ENCODE measurements at places on chromosomes 6 and 20.

GRCh38 chr6:145808239-145808638 is 6.4 kb downstream of the FBXO30 start:
- DNase-seq = no peak

- DNase-seq = no peak
Observed at GRCh38 chr6:161908872-161909271, 635.0 kb upstream of the AGPAT4 start.

GRCh38 chr20:55173601-55174000 is 698.2 kb downstream of the DOK5 start:
- DNase-seq = no peak

- no peak for DNase-seq
Observed at GRCh38 chr6:132045877-132046276, 94.7 kb upstream of the CCN2 start.

GRCh38 chr20:16930656-16931055 is 182.5 kb downstream of the OTOR start:
- DNase-seq = no peak

DNA sequence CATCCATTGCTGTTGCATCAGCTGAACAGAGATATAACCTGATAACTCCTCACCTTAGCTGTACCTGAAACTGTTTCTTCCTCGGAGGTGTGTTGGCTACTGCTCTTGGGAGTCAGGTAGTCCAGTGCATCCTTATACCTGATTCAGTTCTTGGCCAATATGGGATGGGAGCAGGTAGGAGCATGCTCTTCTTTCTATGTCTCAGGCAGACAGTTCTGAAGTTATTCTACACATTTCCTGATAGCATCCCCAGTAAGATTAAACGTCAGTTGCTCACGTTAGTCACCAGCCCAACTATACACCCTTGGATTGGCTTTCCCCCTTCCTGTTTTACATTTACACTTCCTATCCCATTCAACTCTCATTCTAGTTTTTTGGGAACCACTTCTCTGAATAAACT is 244.3 kb upstream of the FLRT3 start:
- no peak for DNase-seq

- no peak for DNase-seq
Observed at GRCh38 chr6:131215219-131215618, 80.0 kb downstream of the AKAP7 start.

DNA sequence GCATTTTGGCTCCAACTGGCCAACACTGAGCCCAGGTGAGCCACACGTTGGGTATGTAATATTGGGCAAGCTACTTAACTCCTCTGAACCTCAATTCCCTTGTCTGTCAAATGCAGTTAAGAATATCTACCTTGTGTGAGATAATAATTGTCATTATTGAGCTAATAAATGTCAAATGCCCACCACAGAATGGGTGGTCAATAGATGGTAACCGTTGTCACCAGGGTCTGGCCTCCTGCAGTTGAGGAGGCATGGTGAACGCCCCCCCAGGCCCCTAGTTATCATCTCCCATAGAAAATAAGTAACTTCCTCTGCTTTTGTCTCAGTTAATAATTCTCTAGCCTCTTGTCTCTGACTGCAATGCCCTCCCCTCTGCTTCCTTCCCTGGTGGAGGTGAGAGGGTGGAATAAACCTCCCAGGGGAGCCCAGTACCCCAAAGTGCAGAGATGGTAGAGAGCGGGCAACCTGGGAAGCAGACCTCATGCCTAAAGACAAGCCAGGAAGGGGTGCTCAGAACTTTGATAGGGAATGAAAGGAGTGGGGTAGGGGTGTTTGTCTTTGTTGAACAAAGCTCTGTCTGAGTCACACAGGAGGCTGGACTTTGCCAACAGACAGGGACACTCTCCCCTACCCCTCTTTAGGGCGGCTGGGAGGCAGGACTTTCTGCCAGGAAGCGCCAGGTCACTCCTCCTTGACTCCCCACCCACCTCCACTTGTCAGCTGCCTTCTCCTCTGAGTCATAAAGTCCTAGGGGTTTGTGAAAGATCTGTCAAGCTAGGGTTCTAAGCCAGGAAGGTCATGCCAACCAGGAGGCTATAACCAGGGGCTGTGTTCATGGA is 1.3 kb upstream of the UNC5CL start:
- DNase-seq = no peak

GRCh38 chr6:71393981-71394432 is 105.4 kb downstream of the OGFRL1 start:
- no peak for DNase-seq

DNA sequence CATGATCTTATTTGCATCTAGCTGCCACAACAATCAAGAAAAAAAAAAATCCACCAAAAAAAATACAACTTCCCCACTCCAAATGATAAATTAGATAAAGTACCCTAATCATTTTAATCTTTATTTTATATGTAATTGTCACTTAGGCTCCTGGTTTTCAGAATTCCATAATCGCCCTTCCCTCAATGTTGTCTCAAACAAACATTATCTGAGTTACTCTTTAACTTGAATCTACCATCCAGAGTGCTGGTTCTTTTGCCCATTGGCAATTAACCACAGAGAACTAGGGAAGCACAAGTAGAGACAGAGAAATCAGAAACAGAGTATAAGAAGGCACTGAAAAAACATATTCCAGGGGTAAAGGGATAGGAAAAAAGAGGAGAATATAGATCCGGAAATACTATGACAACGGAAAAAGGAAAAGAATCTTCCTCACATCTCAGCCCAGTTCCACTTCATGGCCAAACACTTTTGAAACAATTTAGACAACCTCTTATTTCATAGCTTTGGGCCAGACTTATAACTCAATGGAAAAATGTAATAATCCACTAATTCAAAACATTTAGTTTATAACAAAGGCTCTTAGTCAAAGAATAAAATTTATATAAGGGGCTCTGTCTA is 861 bp upstream of the NHSL1 start:
- no peak for DNase-seq

- DNase-seq = no peak
Observed at GRCh38 chr6:89436226-89436625, 3.3 kb downstream of the ANKRD6 start.

DNA sequence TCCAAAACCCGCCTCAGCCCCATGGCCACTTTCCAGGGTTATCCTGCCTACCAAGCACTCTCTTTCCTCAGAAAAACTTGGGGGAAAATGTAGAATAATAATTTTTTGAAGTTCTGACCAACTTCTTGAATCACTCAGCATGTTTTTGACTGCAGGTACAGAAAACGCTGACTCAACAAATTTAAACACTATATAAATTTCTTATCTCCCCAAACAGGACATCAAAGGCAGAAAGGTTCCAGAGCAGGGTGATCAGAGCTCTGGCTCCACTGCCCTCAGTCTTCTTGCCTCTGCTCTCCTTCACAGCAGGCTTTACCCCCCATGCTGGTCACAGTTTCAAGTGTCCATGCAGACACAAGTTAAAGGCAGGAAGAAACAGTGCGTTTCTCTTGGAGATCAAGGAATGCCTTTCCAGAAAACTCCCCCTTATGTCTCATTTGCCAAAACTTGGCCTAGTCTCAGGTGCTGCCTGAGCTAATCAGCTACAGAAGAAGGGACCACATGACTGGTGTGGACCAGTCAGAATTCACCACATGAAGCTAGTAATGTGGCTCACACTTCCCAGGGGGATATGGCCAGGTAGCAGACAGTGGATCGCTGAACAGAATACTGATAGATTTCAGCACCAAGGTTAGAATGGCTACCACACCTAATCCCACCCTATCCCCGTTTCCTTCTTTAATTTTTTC is 24.4 kb upstream of the SLC17A3 start:
- peak; percentile 27 for DNase-seq

DNA sequence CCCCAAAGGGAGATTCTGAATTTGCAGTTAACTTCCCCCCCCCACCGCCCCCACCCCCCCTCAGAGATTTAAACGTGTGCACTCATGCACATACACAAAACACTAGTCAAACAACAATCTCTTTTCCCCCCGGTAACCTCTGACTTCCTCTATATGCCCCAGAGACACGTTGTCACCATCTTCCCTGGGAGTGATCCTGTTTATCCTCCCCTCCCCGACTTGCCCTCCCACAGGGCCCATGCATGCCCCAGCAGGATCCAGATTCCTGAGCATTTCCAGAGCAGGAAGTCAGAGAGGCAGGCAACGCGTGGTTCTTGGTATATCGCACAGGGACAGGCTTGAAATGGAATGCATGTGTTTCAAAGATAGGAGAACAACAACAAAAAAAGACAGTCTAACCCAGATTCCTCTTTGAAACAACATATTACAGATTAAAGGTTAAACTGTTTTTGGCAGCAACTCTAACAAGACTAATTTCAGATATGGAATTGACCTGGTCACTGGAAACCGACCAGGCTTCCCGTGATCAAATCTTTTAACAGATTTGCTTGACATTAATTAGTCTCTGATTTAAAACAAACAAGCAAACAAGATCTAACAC is 1.3 kb downstream of the BLCAP start:
- DNase-seq = peak; percentile 82

GRCh38 chr6:56864171-56864616 is 90.7 kb upstream of the BEND6 start:
- DNase-seq = no peak

DNA sequence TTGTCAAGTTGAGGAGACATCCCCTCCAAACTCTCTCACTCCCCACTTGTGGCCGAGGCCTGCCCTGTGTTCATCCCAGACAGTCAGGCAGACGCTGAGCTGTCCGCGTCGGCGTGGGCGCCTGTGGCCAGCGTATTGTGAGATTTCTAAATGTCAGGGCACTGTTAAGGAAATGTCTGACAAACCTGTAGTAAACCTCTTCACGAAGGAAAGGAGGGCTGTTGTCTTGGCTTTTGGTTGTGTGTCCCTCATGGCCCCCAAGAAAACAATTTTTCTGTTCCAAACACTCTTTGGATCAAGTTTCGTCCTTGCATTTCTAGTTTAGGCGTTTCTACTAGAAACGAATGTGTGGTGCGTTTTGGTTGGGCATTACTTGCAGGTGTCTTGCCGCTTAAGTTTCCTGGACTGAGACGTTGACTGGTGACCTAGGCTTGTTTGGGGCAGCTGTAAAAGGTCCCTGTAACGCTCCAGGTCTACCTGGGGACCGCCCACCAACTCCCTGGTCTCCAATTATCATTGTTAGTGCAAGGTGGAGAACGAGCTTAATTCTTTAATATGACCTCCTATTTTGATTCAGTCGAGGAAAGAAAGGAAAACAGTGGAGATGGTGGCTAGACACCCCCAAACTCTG is 8.7 kb upstream of the POU3F2 start:
- no peak for DNase-seq

GRCh38 chr6:13034316-13034715 is 294.0 kb downstream of the TBC1D7 start:
- no peak for DNase-seq

GRCh38 chr6:70210462-70210861 is 92.4 kb downstream of the COL9A1 start:
- DNase-seq = no peak

DNA sequence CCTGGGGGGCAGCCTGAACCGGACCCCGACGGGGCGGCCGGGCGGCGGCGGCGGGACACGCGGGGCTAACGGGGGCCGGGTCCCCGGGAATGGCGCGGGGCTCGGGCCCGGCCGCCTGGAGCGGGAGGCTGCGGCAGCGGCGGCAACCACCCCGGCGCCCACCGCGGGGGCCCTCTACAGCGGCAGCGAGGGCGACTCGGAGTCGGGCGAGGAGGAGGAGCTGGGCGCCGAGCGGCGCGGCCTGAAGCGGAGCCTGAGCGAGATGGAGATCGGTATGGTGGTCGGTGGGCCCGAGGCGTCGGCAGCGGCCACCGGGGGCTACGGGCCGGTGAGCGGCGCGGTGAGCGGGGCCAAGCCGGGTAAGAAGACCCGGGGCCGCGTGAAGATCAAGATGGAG is 636 bp downstream of the SRF start:
- DNase-seq = peak; percentile 43

- peak; percentile 11 for DNase-seq
Observed at GRCh38 chr6:10401004-10401536, 13.8 kb downstream of the TFAP2A start.

- no peak for DNase-seq
Observed at GRCh38 chr6:160766657-160766988, 64.6 kb downstream of the PLG start.

- no peak for DNase-seq
Observed at GRCh38 chr6:38057994-38058393, 238.5 kb downstream of the ZFAND3 start.

DNA sequence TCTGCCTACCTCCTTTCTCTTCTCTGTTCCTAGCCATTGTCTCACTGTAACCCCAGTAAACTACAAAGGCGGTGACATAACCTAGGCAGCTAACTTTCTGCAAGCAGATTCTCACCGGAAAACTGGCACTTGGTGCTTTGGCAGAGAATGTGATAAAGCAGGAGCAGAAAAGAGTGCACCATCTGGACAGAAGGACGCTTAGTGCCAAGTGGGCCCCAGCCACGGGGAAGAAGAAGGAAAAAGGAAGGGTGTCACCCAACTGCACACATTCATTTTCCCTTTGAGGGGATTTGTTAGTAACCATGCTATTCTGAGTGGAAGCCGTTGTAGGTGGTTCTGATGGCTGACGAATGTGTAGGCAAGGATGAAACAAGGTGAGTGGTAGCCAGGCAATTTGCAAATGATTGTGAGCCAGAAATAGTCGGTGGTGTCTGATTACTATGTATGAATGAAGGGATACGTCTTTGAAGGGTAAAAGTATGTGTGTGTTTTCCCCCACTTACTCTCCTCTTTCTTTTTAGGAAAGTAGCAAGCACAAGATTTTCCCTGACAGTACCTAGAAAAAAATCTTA is 148.3 kb upstream of the STXBP5 start:
- no peak for DNase-seq

DNA sequence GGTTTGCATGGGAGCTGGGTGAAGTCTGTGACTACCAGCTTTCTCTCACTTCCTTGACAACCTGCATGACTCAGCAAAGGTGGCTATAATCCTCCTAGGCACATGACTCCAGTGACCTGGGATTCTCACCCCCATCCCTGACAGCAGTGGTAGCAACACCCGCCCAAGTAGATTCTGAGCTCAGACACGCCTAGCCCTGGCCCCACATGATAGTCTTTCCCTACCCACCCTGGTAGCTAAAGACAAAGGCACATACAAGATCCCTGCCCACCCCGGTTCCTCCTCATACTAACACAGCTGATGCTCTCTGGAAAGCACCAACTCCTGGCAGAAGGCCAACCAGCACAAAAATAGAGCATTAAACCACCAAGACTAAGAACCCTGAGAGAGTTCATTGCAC is 25.9 kb upstream of the CRISP1 start:
- peak; percentile 28 for DNase-seq

DNA sequence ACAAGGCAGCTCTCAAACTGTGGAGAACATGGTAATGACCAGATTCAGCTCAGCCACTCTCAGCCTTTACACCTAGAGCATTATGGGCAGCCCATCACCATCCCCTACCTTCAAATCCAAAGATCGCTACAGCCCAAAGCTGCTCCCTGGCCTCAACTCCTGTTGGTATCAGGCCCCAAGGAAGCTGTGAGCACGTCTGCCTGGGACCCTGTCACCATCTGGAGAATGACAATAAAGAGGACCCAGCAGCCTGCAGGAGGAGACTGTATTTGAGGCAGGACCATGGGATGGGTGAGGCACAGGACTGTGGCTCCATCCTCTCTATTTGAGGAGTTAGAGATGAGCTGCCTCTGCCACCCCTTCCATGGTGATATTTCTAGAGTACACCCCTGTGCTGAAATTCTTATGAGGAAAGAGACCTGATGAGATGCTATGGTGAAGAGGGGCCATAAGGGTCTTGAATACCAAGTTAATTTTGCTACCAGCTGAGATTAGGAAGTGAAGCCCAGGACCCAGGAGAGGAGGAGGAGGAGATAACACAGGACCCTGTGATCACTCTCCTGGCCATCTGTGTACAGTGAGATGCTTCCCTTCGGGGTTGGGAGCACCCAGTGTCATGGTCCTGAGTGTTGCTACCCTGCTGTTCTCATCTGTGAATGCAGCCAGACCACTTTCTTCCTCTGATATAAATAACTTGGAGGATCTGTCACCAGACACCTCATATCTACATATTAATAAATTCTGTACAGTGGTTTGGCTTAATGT is 19.6 kb upstream of the MICB start:
- DNase-seq = no peak

All from ELF-1 (cell line).